ENCODE measurements at places on chromosomes 5 and 9.

GRCh38 chr5:157606046-157606445, 30.5 kb upstream of the ADAM19 start:
- DNase-seq: no peak

- no peak for DNase-seq
Measured at GRCh38 chr5:64637144-64637543, 53.2 kb upstream of the SHISAL2B start.

DNA sequence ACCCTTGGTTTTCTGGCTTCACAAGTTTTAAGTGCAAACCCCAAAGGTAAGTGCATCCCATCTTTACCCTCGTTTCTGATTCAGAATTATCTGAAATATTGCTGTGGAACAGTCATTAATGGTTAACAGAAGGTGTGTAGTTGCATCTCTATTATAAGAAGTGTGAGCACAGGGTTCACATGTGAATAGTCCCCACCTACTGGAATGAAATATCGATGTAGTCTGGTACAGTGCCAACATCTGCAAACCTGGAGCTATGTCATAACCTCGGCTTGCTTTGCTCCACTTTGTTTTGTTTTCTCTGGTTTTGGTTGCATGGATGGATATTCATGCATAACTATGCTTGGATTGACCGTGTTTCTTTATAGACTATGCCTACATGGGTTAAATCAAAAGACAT, 12.6 kb downstream of the HTR4 start:
- DNase-seq: no peak

DNA sequence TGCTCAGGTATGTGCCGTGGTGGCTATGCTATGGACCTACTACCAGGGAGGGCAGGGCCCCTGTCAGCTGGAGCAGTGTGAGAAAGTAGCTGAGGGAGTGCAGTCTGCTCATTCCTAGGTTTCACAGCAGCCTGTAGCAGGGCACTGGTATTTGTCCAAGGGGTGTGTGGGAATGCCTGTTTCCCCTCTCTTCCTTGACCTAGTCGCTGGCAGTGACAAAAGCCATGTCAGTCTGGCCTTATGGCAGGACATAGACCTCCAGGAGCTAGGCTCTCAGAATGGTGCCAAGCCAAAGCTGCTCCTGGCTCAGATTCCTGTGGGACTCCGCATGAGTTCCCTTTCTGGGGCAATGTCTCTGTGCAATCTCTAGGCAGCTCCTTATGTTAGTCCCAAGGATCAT, 253.9 kb upstream of the TYRP1 start:
- no peak for DNase-seq

DNA sequence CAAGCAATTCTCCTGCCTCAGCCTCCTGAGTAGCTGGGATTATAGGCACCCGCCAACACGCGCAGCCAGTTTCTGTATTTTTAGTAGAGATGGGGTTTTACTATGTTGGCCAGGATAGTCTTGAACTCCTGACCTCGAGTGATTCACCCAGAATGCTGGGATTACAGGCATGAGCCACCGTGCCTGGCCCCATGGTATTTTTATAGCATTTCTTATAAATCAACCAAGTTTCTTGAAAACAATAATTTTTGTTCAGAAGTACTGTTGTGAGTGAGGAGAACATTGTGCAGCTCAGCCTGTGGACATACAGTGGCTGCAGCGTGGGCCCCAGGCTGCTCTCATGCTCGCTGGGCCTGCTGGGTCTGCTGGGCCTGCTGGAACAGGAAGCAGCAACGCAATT, 45.3 kb downstream of the MAP1B start:
- DNase-seq: no peak

DNA sequence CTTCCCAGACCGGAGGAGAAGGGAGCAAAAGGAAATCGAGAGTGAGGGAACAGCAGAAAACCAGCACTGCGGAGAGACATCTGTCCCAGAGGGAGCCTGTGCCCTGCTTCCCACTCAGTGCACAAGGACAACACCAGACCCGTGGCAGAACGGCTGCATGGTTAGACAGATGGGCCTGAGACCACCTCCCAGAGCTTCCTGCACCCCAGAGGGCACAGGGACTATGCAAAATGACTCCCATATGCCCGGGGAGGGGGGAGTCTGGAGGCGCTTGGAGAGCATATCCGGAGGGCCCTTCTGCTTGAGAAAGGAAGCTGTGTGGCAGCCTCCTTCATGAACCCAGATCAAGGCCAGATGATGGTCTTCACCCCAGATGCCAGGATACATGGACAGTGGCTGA, 26.6 kb downstream of the TLX3 start:
- DNase-seq: no peak

- DNase-seq: no peak
Measured at GRCh38 chr5:33180900-33181299, 259.9 kb upstream of the TARS1 start.

- no peak for DNase-seq
Measured at GRCh38 chr5:139976703-139977102, 66.4 kb downstream of the NRG2 start.
